Right atrium auricular region (tissue), 2 donors: ENCODE measurements at places on chromosomes 6 and 20.

- no peak for DNase-seq
Measured at GRCh38 chr6:14811775-14812428, 434.0 kb upstream of the JARID2 start.

GRCh38 chr20:44024820-44025580 lies 110.3 kb downstream of the TOX2 start:
- DNase-seq, result no peak

GRCh38 chr6:43904311-43905123 lies 134.5 kb downstream of the VEGFA start:
- DNase-seq, result no peak

DNA sequence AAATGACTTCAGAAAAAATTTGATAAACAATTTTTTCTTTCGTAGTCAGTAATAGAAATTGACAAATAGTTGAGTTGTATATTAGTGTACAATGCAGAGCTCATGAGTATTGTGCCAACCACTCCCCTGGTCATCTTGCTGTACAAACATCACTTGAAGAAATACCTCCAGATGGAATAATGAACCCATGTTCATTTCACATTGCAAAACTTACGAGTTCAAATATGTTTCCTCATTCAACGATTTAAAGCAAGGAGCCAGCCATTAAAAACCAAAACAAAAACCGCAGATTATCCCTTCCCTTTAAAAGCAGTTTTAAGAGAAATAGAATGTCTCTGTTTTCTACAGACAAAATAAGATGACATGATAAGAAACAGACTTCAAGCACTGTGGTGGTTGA lies 62.5 kb downstream of the RALGAPA2 start:
- DNase-seq, result no peak

- DNase-seq, result no peak
Measured at GRCh38 chr6:97059473-97059872, 134.9 kb downstream of the KLHL32 start.

- no peak for DNase-seq
Measured at GRCh38 chr20:64082820-64083377, 1.3 kb downstream of the LKAAEAR1 start.
